ENCODE measurements at places on chromosomes 12 and 14.

DNA sequence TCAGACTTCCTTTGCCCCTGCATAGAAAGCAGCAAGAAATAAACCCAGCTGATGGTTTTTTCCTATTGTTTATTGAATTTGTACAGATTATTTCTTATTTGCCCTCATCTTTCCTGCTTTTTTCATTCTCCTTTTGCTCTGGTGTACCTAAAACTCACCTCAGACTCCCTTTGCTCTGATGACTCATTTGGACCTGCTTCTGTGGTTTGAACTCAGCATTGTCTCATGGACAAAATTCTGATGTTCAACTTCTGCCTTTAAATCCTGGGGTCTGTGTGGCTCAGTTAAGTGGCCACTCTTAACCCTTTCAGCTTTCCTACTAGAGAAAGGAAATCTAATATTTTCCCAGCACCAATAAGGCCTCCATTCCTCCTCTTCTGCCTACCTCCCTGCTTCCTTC lies 3.5 kb upstream of the SENP1 start:
- no peak for DNase-seq

- no peak for DNase-seq
Measured at GRCh38 chr12:59459966-59460660, 135.7 kb upstream of the SLC16A7 start.

DNA sequence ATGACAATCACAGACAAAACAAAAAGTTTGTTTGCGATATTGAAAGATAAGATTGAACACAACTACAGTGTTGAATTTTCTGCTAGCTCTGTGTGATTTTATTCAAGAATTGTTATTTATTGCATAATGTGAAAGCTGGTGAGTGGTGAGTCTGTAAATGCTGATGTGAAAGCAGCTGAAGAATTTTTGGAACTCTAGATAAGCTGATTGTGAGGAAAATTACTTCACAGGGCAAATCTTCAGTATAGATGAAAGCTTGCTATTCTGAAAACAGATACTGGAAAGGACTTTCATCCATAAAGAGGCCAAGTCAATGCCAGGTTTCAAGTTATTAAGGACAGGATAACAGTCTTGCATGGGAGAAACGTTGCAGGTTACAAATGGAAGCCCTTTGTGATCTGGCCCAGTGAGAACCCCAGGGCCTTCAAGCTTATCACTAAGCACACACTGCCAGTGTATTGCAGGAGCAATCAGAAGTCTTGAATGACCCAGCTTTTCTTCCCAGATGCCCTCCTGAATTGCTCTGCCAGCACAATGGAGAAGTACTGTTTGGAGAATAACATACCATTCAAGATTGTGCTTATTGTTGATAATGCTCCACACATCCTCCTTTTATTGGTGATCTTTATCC lies 153.7 kb downstream of the PCNX1 start:
- no peak for DNase-seq

DNA sequence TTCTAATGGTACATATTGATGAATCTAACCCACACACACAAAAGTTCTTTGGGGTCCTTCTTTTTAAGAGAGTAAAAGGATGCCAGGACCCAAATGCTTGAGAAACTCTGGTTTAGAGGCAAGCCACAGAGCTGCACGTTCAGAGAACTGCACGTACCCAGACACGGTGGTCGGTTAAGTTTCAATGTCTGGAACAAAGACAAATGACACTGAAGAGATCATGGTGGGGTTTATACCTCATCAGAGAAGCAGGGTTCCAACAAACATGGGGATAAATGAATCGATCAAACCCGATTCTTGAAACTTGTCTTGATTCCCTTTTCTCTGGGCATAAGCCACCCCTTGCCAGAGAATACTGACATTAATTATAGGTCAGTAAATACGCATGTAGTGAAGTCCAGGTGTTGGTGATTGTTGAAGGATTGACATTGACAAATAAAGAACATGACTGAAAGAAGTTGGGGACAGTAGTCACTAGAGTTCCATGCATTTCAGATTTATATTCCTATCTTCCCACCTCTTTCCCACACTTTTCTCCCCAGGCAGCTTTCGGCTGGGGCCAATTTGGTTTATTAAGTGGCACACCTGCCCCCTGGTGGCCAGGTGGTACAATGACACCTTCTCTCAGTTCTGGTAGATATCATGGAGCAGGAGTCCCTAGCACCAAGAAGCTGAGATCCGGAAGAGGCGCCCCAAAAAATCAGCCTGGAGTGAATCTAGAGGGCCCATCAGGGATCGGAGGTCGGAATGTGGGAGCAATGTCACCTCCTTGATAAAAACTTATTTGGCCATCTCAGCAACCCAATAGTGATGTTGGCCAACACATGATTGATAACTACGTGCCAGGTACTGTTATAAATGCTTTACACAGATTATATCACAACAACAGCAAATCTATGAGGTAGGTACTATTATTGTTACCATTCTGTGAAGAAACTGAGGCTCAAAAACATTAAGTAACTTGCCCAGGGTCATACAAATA lies 17.8 kb upstream of the HDAC7 start:
- no peak for DNase-seq
